ENCODE measurements at places on chromosomes 1 and 21.
A peak's percentile ranks its signal among the peaks of the same experiment; 100 is the strongest.

DNA sequence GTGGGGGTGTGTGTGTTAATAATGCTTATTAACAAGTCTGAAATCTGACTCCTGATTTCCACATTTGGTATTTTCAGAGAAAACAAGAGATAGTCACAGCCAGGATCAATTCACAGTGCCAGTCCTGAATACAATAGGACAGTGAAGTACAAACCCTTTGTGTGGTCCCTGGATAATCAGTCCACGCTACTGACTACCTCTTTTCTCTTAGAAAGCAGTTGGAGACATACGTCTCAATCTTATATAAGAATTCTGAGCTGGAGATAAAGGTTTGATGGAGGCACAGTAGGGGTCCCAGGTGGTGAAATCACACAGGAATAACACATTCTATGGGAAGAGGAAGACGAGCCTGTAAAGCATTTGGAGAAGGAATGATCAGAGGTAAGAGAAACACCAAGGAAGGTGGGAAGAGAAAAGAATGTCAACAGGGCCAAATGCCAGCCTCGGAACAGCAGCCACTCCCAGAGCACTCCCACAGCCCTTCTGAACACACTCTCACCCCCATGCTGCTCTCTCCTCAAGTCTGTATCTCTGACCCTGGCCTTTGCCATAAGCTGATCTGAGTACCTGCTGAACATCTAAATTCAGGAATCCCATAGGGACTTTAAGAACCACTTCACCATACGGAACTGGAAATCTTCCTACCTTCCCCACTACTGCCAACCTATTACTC, 48.6 kb downstream of the TRAF5 start:
- peaks cover 49% of the 10 kb centered on the region for H3K36me3 ChIP-seq
- no peaks in the 10 kb centered on the region for H3K27me3 ChIP-seq
- peaks cover 22% of the 10 kb centered on the region for H3K4me1 ChIP-seq

- peak overlapping the region; percentile 92 for H3K27ac ChIP-seq
- H3K36me3 ChIP-seq = no peaks in the 10 kb centered on the region
- H3K27me3 ChIP-seq = peaks cover 2% of the 10 kb centered on the region
- peaks cover 12% of the 10 kb centered on the region for H3K4me1 ChIP-seq
Observed at GRCh38 chr1:1199961-1200875, 6.2 kb downstream of the TNFRSF18 start.

- DNase-seq = no peak
- H3K27me3 ChIP-seq = peaks cover 5% of the 10 kb centered on the region
- no peak overlapping the region for H3K4me3 ChIP-seq
- H3K27ac ChIP-seq = no peak overlapping the region
- no peaks in the 10 kb centered on the region for H3K36me3 ChIP-seq
Observed at GRCh38 chr1:167567663-167568062, 14.1 kb upstream of the CREG1 start.

DNA sequence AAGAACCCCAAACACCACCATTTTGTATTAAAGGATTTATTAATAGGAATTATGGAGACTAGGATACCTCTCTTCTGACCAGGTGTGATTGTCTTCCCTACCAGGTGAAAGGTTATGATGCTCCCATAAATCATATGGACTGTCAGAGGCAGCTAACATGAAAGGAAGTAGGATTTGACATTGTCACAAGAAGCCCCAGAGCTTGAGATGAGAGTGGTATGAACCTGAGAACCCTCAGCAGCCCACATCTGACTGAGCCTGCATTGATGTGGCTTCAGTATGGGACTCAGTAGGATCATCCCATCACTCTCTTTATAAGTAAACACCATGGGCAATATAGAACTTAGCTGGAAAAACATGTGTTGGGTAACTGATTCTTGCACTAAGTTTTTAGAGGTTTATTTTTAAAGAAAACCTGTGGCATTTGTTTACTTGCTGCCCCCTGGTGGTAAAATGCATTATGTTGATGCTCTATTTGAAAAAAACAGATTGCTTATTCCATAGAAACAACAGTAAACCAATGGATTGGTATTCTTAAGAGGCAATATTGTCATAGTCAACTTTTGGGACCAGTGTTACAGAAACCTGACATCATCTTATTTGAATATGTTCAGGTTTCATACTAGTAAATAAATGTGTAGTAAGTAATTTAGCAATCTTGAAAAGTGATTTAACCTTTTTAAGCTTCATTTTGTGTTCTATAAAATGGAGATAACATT, 16.6 kb upstream of the CACYBP start:
- H3K27me3 ChIP-seq = peaks cover 5% of the 10 kb centered on the region
- no peak overlapping the region for H3K4me3 ChIP-seq

GRCh38 chr1:74673351-74674111, at the start of gene ERICH3:
Gene ERICH3 (minus strand): TSS chr1:74673792. CDS start chr1:74673519, 273 bp downstream.
- H3K4me1 ChIP-seq = no peaks in the 10 kb centered on the region
- no peak for DNase-seq
- H3K27ac ChIP-seq = no peak within 1 kb of the TSS
- no peak within 1 kb of the TSS for H3K4me3 ChIP-seq
- peaks cover 13% of the 10 kb centered on the region for H3K27me3 ChIP-seq

DNA sequence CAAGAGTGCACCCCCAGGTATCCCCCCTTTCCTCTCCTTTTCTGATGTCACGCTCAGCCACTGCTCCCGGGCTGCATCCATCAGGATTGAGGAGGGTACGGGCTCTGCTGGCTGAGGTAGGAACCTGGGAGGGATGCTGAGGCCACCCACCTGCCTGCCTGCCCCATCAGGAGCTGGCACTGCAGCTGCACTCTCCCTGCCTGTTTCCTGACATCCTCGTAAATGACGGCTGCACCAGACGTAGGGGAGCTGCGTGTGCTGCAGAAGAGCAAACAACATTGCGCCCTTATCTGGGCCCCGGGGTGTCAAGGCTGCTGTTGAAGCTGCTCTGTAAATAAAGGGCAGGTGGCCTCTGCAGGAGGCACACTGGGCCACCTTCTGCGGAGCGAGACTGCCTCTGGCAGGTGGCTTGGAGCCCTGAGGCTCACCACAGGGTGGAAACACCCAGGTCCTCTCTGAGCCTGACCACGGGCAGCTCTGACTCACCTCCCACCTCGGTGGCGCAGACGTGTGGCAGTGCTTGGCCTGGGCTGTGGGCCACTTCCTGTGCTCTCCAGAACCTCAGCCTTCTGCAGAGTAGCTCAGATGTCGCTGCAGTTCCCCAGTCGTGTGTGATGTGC, 30.9 kb downstream of the SNAP47 start:
- DNase-seq = peak; percentile 89
- H3K27ac ChIP-seq = peak overlapping the region; percentile 90
- H3K4me1 ChIP-seq = peaks cover 76% of the 10 kb centered on the region
- H3K4me3 ChIP-seq = peak overlapping the region; percentile 76
- H3K36me3 ChIP-seq = peaks cover 23% of the 10 kb centered on the region

- H3K4me3 ChIP-seq = no peak overlapping the region
- H3K27me3 ChIP-seq = no peaks in the 10 kb centered on the region
- DNase-seq = no peak
- H3K36me3 ChIP-seq = peaks cover 3% of the 10 kb centered on the region
Observed at GRCh38 chr1:108070662-108071061, 105.7 kb upstream of the VAV3 start.

DNA sequence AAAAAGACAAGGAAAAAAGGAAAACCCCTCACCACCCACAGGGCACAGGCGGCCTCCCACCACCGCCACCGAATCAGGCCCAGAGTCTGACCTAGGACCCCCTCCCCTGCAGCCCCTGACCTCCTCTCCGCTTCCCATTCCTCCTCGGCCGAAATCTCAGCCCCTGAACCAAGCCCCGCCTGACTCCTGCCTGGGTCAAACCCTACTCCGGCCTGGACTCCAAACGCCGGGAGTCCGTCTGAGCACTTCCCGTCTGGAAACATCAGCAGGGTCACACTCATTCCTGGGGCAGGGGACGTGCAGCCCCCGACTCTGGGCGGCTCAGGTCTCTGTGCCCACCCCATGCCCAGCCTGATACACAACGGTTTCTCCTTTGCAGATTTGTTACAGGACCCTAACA, 26.4 kb upstream of the SUMO3 start:
- H3K27me3 ChIP-seq = peaks cover 11% of the 10 kb centered on the region
- no peak overlapping the region for H3K27ac ChIP-seq
- peaks cover 18% of the 10 kb centered on the region for H3K4me1 ChIP-seq
- no peaks in the 10 kb centered on the region for H3K36me3 ChIP-seq

GRCh38 chr1:205326812-205327466, 5.4 kb upstream of the NUAK2 start:
- peaks cover 17% of the 10 kb centered on the region for H3K4me1 ChIP-seq
- peaks cover 1% of the 10 kb centered on the region for H3K27me3 ChIP-seq
- DNase-seq = no peak
- H3K4me3 ChIP-seq = no peak overlapping the region

GRCh38 chr1:234862944-234863515, 253.1 kb upstream of the IRF2BP2 start:
- H3K4me3 ChIP-seq = no peak overlapping the region
- no peak for DNase-seq
- no peak overlapping the region for H3K27ac ChIP-seq
- peaks cover 16% of the 10 kb centered on the region for H3K27me3 ChIP-seq
- peaks cover 22% of the 10 kb centered on the region for H3K4me1 ChIP-seq

DNA sequence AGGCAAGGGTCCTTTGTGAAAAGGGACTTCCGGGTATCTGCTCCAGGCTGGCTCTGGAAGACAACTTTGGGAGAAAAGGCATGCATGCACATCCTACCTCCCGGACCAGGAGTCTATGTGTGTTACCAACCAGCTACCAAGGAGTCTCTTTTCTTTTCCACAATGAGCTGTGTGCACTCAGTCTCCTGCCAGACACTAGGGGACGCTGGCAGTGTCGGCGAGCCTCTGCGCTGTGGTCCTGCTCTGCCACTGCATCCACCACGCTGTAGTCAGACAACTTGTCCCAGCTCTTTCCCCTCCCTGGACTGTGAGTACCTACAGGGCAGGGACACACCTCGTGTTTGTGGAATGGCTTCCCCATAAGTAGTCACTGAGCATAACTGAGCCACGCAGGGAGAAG, 5.1 kb upstream of the SSR2 start:
- DNase-seq = no peak
- H3K27ac ChIP-seq = no peak overlapping the region
- no peaks in the 10 kb centered on the region for H3K36me3 ChIP-seq
- no peak overlapping the region for H3K4me3 ChIP-seq
- H3K27me3 ChIP-seq = peaks cover 3% of the 10 kb centered on the region

DNA sequence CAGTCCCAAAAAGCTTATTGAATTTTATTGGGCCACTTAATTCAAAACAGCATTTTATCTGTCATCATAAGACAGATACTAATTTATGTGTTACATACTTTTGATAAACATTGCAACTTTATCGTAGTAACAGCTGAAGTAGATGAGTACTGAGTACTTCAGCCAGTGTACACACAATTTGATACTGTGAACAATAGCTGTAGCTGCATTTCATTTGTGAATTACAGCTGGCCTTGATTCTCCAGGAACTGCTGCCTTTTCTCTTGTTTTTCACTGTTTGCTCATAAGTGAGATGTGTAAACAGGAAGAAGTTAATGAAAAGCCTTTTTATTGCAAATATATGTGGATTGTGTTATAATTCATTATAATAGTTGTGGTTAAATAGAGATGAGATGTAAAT, 10.2 kb downstream of the UAP1 start:
- H3K4me3 ChIP-seq = no peak overlapping the region
- no peak for DNase-seq
- H3K36me3 ChIP-seq = peaks cover 12% of the 10 kb centered on the region

DNA sequence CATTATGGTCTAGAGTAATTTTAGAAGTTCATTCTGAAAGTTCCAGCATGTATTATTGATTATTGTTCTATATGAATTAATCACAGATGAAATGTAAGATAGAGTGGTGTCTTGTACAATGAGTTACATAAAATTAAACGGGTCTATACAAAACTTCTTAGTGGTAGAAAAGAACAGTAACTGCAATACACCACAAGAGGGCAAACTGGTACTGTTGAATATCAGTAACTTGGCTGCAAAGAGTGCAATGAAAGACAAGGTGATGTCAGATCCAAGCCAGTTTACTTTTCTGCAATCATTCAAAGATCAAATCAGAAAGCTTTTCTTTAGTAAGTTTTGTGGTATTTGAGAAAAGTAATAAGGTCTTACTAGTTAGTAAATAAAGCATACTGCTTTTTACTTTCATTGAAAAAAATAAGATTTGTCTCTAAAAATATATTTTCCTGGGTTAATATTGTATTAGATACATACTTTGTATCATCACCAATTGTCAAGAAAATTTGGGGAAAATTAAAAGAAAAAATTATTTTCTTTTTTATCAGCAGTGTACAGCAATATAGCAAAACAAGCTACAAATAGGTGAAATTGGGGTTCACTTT, 66.4 kb upstream of the BTG3 start:
- peak; percentile 61 for DNase-seq
- no peaks in the 10 kb centered on the region for H3K4me1 ChIP-seq
- H3K27me3 ChIP-seq = no peaks in the 10 kb centered on the region
- H3K27ac ChIP-seq = no peak overlapping the region
- no peak overlapping the region for H3K4me3 ChIP-seq
- H3K36me3 ChIP-seq = no peaks in the 10 kb centered on the region

DNA sequence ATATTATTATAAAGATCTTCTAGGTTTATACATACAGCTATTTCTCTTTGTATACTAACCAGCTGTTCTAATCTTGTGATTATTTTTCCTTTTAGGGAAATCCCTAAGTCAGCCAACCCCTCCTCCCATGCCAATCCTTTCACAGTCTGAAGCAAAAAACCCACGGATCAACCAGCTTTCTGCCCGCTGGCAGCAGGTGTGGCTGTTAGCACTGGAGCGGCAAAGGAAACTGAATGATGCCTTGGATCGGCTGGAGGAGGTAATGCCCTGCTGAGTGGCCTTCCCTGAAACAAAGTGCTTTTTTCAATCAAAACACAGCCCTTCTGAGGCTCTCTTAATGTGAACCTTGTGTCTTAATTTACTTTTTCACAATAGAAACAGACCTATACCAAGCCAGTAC, 32.4 kb upstream of the BMP8A start:
- H3K36me3 ChIP-seq = peaks cover 48% of the 10 kb centered on the region
- peaks cover 5% of the 10 kb centered on the region for H3K27me3 ChIP-seq
- H3K4me1 ChIP-seq = no peaks in the 10 kb centered on the region

- no peaks in the 10 kb centered on the region for H3K36me3 ChIP-seq
- no peak overlapping the region for H3K27ac ChIP-seq
- H3K4me1 ChIP-seq = no peaks in the 10 kb centered on the region
- no peak for DNase-seq
Observed at GRCh38 chr1:24085546-24085945, 26.4 kb downstream of the MYOM3 start.

- no peak overlapping the region for H3K4me3 ChIP-seq
- H3K36me3 ChIP-seq = peaks cover 7% of the 10 kb centered on the region
- no peak for DNase-seq
- no peak overlapping the region for H3K27ac ChIP-seq
- no peaks in the 10 kb centered on the region for H3K27me3 ChIP-seq
Observed at GRCh38 chr1:51284487-51284954, 45.8 kb downstream of the TTC39A start.

GRCh38 chr1:233635765-233636502, 22.0 kb downstream of the KCNK1 start:
- H3K27ac ChIP-seq = no peak overlapping the region
- no peak overlapping the region for H3K4me3 ChIP-seq
- DNase-seq = no peak
- no peaks in the 10 kb centered on the region for H3K36me3 ChIP-seq
- H3K27me3 ChIP-seq = peaks cover 2% of the 10 kb centered on the region
